Activated T-helper 1 cell treated with anti-CD3 and anti-CD28 coated beads, Interleukin-2, amount 50 U/mL, for 16 hours (primary cell): ENCODE measurements at places on chromosomes 6 and 20.
A peak's percentile ranks its signal among the peaks of the same experiment; 100 is the strongest.

DNA sequence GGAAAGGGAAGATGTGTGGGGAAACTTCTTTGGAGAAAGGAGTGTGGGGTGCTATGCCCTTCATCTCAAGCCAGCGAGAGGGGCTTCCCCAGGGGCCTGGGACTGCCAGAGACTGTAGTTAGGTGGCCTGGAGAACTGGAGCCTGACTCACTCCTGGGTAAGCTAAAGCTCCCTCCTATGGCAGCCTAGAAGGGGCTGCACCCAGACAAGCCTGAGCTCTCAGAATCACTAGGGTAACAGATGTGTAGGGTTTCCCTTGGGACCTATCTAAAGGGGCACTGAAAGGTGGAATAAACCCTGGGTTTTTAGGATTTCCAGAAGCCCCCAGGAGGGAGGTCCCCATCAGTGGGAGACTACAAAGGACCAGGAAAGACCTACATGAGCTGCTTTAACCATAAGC is 1.6 kb upstream of the ARMC2 start:
- DNase-seq = no peak

DNA sequence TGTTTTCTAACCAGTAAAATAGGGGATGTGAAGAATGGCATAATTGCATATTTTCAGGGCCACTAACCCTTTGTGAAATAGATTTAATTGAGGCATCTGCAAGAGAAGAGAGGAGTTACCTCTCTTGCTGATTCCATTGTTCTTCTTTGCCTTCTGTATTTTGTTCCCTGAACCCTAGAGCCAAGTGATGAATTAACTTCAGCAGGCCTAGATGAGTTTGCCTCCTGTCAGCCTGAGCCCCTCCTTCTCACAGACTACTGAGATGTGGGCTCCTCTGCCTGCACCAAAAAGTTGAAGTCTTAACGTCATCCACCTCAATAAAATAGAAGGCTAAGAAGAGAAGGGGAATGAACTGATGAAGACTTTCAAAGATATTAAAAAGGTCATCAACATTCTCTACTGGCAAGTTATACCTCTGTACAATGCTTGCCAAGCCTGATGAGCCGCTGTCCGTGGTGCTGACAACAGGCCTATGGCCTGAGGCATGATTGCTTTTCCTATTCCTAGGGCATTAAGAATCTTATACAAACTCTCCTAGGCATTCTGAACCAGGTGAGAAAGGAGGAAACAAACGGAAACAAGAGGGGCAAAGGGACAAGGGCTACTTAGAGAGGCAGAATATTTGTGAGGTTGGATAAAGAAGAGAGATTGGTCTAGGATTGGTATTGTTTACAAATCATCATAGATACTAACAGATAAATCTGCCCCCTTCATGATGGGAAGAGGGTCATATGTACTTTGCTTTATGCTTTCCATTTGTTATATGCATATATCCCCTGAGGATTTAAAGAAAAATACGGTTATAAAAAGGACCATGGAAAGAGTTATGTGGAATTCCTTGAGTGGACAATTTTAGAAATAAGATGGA is 46.8 kb downstream of the CD24 start:
- DNase-seq = no peak

DNA sequence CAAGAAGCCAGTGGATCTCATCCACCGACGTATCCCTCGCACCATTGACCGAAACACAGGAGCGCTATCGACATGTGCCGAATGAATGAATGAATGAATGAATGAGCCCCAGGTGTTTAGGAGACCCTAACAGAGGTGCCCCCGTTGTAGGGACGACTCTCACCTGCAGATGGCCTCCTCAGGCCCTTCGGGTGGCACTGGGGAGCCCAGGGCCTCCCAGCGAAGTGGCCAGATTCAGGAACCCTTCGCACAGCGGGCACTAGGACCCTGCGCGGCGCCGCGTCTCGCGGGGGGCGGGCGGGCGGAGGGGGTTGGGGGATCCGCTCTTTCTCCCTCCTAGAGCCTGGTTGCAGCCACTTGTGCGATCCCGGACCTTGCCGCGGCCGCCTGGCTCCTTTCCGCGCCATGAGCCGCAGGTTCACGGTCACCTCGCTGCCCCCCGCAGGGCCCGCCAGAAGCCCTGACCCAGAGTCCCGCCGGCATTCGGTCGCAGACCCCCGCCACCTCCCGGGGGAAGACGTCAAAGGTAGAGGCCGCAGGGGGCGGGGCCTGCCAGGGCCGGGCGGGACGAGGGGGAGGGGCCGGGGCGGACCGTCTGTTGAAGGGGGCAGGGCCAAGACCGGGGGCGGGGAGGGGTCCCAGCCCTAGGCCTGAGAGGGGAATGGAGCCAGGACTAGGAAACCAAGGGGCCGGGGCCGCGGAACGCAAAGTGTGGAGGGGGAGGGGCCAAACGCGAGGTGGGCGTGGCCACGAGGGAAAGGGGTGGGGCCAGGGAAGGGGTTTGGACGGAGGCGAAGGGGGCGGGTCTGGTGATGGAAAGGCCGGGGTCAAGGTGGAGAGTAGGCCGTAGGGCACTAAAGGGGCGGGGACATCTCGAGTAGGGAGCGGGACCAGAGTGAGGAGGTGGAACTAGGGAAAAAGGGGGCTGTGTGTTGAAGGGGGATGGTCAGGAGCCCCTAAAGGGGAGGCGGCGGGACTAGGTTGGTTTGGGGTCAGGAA is 7.4 kb upstream of the SLC12A5 start:
- DNase-seq = peak; percentile 27

DNA sequence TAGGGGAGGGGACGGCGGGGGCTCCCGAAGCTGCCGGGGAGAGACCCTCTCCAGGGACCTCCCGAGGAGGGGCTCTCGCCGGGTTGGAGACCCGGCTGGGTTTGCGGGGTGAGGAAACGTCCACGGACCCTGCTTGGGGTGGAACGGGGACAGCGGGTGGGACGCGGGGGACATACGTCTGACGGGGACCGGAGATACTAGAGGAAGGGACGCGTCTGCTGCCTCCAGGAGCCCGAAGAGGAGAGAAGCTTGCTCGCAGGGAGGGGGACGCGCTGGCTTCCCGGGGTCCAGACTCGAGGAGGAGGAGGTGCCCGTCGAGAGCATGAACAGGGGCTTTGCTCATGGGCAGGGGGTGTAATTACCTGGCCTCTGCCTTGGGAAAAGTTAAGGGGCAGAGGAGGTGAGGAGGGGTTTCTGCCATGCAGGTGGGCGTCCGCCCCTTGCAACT is 593 bp downstream of the DNMT3B start:
- no peak for DNase-seq

GRCh38 chr6:155200012-155200411 is 63.8 kb upstream of the CLDN20 start:
- no peak for DNase-seq

- no peak for DNase-seq
Observed at GRCh38 chr6:148770408-148771211, 23.8 kb downstream of the UST start.

DNA sequence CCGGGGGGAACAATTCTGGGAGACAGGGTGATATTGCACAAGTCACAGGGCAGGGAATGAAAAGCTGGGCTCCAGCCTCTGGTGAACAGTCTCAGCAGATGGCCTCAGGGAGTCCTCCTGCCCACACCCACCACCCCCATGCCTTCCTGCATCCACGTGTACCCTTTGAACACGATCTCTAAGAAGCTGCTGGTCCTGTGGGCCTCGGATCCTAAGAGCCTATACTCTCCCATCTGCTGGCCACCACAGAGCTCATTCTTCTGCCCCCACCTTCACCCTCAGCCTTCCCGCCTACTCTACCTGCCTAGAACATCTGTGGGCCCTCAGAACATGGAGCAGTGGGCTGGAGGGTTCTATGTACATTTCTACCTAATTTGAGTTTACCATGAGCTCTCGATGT is 60.3 kb downstream of the TRERF1 start:
- no peak for DNase-seq

DNA sequence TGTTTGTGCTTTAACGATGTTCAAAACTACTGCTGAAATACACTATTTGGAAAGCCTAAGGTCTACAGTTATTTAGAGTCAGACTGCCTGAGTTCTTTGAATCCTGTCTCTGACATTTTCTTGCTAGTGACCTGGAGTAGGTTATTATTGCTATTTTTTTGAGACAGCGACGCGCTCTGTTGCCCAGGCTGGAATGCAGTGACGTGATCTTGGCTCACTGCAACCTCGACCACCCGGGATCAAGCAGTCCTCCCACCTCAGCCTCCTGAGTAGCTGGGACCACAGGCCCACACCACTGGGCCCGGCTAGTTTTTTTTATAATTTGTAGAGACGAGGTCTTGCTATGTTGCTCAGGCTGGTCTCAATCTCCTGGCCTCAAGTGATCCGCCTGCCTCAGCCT is 96.6 kb downstream of the TIAM2 start:
- DNase-seq = no peak

GRCh38 chr6:57159127-57159526 is 13.0 kb upstream of the BAG2 start:
- DNase-seq = no peak

DNA sequence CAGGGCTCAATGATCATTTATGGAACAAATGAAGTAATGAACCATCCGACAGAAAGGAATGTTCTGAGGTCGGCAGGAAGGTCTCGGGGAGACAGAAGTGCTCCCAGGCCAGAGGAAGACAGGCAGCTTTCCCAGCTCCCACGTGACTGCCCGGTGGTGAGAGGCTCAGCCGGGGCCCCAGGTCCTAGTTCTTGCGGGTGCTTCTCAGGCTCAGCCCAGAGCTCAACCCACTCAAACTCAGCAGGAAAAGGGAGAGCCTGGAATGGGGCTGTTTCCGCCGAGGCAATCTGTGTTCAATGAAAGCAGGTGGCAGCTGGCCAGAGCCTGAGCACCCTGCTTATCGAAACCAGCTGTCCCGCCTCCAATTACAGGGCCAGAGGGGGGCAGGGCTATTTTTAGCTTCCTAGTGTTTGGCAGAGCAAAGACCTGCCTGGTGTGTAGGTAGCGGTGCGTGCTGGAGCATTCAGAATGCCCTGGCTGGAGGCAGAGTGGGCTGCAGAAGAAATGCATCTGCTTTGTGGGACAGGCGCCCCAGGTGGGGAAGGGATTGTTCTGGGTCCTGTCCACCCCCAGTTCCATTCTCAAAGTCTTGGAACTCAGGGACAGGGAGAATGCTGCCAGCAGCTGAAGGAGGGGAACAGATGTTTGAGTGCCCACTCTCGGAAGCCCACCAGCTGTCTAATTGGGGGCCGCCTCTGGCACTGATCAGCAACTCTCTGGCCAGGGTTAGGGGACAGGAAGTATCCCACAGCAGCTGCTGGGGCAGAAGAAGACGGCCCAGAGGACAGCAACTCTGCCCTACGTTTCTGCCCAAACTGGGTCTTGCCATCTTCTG is 145.1 kb downstream of the PREX1 start:
- DNase-seq = no peak

DNA sequence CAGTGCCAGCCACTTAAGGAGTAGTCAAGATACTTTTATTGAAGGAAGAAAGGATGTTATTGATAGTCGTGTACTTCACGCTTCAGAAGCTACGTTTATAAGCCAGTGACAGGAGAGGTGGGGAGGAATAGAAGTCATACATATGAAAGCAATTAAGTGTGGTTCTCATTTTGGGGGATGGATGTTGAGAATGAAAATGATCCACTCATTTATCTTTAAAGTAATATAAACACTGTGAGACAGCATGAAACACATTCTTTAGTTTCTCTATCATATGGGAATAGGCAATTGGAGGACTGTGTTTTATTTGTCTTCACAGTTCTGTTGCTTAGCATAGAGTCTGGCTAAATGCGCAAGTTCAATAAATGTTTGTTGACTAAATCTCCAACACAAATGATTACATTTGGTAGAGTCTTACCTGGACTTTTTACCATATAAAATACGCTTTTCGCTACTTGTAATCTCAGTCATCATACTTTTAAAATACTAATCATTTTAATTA is 35.2 kb downstream of the AK9 start:
- DNase-seq = no peak

DNA sequence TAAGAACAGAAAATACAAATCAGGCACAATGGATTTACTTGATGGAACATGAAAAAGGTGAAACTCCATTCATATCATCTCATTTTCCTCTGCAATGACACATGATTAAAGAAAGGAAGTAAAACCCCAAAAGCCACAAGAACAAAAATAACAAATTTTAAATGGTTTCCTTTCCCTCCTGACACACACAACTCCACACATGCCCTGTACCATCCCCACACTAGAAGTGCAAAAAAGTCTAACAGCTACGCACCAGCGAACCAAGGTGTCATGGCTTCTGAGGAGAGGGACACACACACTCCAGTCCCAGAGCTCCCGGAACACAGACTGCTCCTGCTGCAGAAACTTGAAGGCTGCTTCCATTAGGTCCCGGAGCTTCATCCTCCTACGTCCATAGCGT is 25.3 kb downstream of the MDN1 start:
- no peak for DNase-seq

DNA sequence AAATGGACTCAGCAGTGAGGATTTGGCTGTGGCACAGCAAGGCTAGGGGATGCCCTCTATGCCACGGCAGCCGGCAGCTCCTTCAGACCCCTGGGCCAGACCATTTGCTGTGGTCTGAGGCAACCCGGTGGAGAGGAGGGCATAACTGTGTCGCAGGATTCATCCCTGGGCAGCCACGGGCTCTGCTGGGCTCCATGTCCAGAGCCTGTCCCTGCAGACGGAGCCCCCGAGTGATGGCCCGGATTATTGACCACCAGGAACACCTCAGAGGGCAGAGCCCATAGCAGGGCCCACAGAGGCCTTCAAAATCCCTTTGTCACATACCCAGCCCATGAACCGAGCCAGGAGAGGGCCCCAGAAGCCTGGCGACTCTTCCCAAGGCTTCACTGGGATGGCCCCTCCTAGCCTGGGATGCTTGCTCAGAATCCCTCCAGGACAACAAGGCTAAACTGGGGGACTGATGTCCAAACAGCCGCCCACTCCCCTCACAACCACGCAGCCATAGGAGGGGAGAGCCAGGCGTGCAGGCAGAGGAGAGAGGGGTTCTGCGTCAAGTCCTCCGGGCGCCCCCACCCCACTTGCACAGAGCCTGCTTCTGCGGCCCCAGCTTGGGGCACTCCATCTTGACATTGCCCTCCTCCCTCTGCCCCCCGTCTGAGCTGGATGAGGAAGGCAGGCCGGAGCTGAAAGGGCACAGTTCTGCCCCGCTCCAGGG is 68.2 kb upstream of the AFDN start:
- DNase-seq = no peak

DNA sequence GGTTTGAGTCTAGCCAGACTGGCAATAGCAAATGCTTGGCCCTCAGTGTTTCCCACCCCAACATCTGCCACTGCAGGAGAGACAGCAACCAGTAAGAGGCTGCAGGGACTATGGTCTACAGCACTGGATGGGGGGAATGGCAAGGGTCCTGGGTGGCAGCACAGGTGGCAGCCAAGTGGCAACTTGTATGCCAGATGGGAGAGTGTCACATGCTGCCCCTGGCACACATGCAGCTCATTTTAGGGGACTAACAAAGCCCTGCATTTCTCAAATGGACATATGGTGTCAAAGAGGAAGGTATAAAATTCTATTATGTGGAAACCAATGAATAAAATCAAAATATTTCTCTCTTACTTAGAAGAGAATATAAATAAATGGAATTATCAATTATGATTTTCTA is 298.7 kb upstream of the MARCKS start:
- DNase-seq = no peak

DNA sequence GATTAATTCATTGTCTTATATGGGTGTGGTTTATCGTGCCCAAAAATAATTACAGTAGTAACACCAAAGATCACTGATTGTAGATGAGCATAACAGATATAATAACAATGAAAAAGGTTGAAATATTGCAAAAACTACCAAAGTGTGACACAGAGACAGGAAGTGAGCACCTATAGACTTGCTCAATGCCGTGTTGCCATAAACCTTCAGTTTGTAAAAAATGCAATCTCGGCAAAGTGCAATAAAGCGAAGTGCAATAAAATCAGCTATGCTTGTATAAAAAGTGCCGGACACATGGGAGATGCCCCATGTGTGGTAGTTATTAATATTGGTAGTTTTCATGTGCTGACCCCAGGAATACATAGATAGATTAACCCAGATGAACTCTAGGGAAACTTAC is 192.6 kb downstream of the NRN1 start:
- DNase-seq = no peak
